Stimulated activated CD4-positive, alpha-beta T cell treated with anti-CD3 and anti-CD28 coated beads, Interleukin-4, amount 100 ng/mL, for 48 hours (primary cell): ENCODE measurements at places on chromosomes 16 and 17.

DNA sequence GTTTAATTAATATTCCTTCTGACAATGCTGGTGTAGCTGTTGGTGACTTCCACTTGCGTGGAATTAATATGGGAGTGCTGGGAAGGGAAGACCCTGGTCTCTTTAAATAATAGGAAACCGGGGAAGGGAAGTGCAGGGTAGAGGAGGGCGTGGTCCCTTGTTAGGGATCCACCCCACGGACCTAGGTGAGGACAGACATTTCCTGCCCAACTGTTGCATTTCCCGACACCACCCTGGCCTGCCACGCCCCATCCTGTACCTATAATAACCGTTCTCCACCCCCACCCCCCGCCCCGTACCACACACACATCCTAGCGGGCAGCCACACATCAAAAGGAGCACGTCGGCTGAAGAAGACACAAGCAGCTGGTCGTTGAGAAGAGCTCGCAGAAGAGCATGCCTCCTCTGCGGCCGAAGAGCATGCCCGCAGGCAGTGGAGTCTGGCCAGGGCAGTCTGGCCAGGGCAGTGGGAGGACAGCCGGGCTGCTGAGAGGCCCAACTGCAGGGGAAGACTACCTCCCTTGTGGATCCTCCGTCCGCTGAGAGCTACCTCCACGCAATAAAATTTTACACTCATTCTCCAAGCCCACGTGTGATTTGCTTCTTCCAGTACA lies 36.8 kb upstream of the MMD start:
- no peak for DNase-seq

DNA sequence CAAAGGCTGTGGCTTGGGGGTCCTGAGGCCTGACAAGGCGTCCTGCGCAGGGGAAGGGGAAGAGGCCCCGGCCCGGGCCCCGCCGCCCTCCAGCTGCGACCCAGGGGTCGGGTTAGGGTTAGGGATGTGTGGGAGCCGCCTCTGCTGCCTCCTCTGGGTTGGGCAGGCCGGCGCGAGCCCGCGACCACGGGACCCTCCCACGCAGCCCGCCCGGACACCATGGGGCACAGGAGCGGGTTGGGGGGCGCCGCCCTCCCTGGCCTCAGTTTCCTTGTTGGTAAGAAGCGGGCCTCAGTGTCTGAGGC lies 386 bp downstream of the CIAO3 start:
- no peak for DNase-seq

- no peak for DNase-seq
Measured at GRCh38 chr16:55534756-55535155, 25.9 kb downstream of the LPCAT2 start.

DNA sequence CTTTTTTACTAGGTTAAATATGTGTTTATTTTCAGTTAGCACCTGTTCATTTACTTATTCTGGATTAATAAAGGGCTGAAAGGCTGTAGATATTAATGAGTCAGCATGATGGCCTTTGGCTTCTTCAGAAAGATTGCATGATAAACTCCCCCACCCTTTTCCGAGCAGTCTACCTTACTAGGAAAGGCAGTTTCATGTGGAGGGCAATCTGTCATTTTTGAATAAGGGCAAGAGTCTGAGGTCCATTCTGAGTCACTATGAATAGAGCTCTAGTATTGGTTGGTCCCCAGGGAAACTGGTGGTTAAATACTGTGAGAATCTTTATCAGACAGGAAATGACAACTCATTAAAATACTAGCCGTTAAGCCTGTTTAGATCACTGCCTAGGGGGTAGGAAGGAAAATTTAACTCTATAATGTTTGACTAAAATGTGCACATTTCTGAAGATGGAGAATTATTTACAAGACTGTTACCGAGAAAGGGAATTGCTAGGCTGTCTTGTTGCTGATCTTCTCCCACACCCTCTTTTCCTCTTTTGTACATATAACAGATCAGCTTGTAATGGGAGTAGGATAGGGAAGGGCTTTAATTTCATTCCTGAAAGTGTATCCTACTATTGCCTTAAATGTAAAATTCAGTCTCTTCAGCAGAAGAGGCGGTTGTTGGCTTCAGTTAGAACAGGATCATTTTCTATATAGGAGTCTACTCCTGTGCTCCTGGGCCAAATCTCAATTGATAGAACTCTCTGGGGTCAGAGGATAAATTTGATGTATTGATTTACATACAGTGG lies 63.3 kb downstream of the TUBD1 start:
- no peak for DNase-seq

GRCh38 chr17:64110379-64111152 lies 19.4 kb downstream of the ERN1 start:
- no peak for DNase-seq

DNA sequence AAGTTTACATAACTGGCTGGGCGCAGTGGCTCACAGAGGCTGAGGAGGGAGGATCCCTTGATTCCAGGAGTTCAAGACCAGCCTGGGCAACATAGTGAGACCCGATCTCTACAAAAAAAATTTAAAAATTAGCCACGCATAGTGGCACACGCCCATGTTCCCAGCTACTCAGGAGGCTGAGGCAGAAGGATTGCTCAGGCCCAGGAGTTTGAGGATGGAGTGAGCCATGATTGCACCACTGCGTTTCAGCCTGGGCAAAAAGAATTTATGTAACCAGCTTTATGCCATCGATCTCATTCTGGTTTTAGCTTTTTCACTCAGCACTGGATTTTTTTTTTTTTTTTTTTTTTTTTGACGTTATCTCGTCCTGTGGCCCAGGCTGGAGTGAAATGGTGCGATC lies 9.1 kb upstream of the CD300E start:
- no peak for DNase-seq

- DNase-seq: no peak
Measured at GRCh38 chr16:82641336-82641984, 14.7 kb downstream of the CDH13 start.

DNA sequence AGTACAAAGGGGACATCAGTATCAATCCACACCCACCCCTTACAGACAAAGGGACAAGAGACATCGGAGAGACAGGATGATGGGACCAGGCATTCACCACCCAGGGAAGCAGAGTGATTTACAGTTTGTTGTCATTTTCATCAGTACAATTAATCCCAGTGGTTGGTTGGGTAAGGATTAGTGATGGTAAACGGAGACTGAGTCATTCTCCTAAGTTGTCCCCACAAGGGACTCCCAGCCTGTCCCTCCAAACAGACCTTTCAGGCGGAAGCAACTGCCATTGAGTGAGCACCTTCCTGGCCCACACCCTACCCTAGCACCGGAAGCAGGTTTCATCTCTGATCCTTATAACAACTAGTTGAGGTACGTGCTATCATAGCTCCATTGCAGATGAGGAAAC lies 11.2 kb downstream of the PPL start:
- DNase-seq: no peak

DNA sequence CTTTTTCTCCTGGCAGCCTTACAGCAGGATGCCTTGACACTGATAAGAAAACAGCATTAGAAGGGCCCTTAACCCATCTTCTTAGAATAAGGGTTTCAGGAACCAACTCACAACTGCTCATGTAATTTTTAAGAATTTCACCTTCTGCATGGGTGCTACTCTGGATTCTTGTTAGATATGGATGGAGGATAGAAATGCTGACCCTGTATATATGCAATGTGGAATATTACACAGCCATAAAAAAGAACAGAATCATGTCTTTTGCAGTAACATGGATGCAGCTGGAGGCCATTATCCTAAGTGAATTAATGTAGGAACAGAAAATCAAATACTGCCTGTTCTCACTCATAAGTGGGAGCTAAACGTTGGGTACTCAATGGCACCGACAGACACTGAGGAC lies 423.5 kb downstream of the CA10 start:
- no peak for DNase-seq

DNA sequence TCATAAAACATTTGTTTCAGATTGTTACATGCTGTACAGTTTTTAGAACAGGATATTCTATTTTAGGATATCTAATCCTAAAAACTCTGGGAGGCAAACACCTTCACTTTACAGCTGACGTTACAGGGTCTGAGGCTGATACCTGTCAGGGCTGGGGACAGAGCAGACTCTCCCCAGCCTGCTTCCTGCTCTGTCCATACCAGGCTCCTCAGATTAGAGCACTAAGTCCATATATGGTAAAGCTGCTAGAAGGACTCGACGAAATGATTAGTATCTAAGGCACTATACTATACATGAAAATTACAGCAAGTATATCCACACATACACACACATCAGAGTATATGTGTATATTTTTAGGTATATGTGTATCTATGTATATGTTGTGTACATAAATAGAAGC lies 125.2 kb downstream of the ZFHX3 start:
- no peak for DNase-seq

DNA sequence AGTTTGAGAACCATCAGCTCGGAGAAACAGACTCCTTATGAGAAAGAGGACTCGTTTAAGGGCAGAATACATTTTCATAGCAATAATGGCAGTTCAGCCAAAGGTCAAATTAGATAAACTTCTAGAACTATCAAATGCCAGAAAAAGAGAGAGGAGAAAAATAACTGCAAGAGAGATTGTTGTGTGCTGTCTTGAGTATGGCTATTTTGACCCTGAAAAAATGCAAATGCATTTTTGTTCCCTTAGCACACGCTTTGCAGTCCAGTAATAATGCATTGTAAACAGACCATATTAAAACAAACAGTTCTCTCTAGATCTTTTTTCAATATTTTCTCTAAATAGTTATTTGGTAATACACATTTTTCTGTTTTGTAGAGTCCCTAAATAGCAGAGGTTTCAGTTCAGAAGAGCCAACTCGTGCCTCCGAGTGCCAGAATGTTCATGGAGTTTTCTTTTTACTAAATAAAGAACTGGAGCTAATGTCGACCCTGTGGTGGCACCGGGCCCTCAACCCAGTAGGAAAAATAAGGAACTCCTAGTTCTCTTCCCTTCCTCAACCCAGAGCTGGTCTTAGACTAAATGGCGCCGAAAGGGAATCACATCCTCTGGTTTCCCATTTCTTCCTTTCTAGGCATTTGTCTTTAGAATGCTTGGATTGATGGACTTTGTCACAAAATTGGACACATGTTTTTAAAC lies 298.0 kb downstream of the MAP2K4 start:
- no peak for DNase-seq

DNA sequence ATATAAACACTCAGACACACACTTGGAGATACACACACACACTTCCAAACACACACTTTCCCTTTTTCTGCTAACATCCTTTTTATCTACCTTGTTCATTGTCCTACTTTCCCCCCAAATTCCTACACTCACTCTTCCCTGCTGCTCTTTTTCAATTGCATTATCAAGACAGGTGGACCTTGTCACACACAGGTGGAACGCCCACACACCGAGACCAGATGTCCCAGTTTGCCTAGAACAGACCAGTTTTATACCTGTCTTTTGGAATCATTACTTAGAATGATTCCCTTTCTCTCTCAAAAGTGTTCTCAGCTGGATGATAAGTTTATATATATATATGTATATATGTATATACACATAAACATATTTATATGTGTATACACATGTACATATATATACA lies 50.7 kb upstream of the ARHGAP44 start:
- no peak for DNase-seq

DNA sequence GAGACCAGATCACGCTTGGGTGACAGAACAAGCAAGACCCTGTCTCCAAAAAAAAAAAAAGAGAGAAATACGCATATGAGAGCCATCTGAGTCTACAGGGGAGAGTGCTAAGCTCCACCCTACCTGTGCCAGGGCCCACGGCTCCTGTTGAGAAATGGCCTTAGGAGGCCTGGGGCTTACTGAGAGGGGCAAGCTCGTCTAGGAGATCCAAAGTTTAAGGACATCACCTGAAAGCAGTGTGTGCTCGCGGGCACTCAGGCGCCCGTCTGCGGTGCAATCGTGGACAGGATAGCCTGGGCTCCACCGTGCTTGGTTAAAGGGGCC lies 14.5 kb upstream of the BAIAP2 start:
- DNase-seq: no peak

- DNase-seq: peak; percentile 49
Measured at GRCh38 chr17:47802341-47803022, 19.1 kb downstream of the OSBPL7 start.

GRCh38 chr17:15478845-15479244 lies 11.4 kb upstream of the CDRT4 start:
- DNase-seq: no peak

DNA sequence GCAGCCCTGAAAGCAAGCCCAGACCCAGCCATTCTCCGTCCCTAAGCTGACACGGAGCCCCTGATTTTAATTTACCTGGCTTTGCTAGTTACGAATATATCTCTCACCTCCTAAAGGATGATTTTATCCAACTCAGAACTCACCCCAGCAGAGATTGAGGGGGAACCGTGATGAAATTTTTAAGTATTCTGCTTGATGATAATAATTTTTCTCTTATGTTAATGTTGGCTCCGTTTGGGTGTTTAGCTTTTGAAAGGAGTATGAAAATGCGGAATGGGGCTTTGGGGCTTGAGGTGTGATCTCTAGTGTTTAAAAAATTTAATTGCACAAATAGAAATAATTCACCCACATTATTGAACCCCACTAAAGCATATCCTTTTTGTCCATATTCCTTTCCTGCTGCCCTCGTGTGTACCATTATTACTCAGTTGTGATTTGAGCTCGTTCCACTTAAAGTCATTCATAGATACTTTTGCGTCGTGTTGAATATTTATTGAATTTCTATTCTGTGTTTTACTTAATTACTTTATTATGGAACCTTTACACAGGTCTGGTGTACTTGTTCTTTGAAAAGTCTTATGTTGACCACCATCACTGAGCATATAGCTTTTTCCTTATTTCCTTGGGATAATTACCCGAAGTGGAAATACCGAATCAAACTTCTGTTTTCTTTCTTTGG lies 775 bp downstream of the PRPSAP2 start:
- DNase-seq: no peak

GRCh38 chr16:56931892-56932720 lies at the start of gene HERPUD1:
Gene HERPUD1, plus strand, starts transcription at chr16:56932142. Its CDS starts 103 bp downstream, at chr16:56932245.
- DNase-seq: peak; percentile 97

DNA sequence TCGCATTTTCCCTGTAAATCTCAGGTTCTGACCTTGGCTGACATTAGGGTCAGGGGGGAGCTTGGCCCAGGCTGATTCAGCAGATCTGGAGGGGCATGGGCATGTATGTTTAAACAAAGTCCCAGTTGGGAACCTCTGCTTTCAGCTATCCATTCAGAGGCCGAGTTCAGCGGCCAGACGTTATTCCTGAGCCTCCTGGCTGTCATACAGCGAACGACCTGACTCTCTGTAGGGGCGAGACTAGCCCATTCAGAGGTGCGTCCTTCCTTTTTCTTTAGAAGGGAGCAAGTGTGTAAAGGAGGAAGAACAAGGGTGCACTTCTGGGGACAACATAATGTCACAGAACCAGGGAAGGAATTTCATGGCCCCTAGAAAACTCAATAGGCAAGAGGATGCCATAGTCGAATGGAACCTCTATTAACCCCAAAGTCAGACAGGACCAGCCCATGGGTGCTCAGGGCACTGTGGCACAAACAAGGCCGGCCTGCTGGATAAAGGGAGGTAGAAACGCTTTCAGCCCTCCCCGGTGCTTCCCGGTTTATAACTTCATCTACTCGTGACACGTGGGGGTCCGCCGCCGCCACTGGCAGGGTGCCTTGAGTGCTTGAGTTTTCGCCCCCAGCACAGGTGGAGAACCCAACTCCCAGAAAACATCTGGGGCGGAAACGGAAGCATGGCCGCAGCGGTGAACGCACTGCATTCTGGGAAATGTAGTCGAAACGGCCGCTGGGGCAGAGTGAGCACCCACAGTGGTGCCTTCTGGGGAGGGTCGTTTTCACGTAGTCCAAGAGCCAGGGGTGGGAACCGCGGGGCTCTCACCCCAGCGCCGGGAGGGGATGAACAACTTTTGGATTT lies 33.2 kb upstream of the PLCG2 start:
- peak; percentile 65 for DNase-seq
